NCI-H187 (cell line): ENCODE measurements at places on chromosomes 4 and X.

GRCh38 chr4:143346206-143346605, 9.5 kb downstream of the GAB1 start:
- no peak for DNase-seq

DNA sequence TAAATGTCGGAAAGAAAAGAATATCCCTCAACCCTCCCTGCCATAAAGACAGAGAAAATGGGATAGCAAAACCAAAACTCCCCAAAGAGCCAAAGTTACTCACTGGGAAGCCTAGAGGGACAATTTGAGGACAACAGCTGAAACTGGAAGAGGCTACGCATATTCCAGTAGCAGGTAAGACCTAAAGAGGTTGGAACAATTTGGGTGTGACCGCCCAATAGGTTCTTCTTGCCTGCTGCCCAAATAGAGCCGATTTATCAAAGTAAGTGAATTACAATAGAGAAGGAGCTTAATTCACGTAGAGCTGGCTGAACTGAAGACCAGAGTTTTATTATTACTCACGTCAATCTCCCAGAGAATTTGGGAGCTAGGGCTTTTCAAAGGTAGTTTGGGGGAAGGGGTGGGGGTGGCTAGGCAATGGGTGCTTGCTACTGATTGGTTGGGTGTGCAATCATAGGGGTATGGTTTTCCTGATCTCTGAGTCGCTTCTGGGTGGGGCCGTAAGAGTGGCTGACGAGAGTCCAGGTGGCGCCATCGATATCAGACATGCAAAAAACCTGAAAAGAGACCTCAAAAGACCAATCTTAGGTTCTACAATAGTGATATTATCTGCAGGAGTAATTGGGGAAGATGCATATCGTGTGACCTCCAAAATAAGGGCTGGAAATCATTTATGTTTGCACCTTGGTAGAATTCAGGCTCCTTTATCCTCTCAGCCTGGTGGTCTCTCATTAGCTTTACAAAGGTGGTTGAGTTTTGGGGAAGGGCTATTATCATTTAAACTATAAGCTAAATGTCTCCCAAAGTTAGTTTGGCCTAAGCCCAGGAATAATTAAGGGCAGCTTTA, 39.0 kb upstream of the SLC7A3 start:
- no peak for DNase-seq

DNA sequence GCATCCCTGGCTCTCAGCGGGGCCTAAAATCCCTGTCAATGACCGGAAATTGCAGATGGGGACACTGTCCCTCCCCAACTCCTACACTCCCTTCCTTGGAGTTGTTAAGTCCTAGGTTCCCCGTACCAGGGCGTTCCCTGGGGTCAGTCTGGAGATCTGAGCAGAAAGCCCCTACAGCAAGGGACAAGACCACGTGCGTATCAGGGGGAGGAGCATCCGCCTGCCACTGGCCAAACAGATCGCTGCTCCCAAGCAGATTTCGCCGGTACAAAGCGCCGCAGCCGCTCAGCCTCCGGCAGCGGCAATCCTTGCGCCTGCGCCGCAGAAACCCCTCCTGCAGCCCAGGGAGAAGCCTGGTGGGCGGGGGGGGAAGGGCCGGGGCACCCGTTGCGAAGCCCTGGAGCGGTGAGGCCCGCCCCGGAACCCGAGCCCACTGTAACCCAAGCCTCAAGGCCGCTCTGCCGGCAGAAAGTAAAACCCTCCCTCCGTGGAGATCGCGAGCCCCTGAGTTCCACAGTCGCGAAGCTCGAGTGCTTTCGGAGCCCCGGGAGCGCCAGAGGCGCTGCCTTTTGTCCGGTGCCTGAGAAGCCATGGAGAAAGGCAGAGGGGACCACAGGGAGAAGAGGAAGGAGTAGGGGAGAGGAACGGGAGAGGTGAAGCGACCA, 2.7 kb downstream of the CRMP1 start:
- DNase-seq: peak; percentile 76

DNA sequence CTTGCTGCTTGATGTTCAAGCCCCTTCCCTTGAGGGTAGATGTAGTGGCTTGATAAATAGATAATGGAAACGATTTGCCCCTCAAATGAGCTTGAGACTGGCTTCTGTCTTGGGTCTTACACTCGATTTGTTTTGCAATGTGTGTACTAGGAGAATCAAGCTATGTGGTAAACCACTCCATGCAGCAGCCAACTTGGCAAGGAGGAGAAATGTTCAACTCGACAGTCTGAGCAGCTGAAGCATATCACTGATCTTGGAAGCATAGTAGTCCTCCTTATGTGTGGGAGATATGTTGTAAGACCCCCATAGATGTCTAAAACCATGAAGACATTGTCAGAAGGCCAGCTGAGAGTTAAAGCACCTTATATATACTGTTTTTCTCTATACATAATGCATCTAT, 125.3 kb downstream of the CCNG2 start:
- no peak for DNase-seq

DNA sequence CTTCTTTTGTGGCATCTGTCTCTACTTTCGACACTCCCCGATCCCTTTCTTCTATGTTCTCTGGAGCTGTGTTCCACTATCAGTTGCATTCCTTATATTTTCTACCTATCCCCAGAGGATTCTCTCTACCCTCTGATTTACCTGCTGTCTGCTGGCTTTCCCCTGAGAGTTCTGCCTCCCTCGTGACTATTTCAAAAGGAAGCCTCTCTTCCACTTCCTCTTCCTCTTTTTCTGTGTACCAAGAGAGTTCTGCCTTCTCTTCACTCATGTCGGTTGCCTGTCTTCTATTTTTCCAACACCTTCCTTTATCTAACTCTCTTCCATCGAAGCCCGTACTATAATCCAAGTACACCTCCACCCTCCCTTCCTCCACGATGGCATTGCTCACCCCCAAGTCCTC, 631.7 kb downstream of the SMARCA1 start:
- DNase-seq: no peak

DNA sequence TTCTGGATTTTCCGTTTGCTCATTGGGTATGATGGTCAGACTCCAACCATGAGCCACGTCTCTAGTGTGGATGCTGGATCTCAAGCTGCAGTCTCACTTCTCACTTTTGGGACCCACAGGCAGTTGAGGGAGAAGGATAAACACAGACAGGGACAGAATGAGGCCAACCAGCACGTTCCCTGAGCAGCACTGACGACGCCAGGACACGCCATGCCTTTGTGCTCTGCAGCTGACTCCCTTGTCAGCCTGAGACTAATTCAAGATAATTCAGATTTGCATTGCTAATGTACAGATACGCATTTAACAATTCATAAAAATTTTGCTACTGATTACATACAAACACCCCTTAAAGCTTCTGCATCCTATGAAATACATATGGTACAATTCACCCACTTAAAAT, 106.5 kb downstream of the FAM193A start:
- no peak for DNase-seq

DNA sequence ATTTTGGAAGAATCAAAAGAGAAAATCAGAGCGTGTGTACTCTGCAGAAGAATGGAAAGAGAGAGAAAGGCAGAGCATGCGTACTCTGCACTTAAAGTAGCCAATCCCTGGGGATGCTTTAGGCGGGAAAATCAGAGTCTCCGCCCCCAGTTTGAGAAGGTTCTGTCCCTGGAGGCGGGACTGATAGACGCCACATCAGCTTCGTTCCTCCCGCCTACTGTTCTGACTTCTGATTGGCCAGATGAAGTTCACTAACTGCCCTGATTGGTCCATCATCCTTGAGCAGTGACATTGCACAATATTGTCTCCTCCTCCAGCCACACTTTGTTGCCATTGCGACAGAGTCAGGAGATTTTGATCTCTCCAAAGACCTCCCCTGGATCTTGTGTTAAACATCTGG, 23.8 kb downstream of the SSX1 start:
- no peak for DNase-seq

DNA sequence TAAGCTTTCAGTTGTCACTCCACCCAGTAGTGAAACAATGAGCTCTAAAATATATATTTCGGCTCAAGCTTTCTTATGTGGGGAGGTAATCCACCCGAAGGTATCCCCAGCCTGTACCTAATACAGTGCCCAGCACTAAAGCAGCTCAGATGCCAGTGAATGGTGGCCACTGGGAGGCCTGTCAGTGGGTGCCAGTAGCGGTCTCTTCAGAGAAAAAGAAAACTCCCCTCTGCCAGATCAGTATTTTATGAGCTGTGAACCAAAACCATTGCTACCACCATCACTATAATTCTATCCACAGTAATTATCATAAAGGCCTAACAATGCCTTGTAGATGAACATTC, 835 bp upstream of the NFKB1 start:
- DNase-seq: no peak

- DNase-seq: no peak
These were observed 23.3 kb upstream of the GPR50 start for GRCh38 chrX:151153086-151153485.

DNA sequence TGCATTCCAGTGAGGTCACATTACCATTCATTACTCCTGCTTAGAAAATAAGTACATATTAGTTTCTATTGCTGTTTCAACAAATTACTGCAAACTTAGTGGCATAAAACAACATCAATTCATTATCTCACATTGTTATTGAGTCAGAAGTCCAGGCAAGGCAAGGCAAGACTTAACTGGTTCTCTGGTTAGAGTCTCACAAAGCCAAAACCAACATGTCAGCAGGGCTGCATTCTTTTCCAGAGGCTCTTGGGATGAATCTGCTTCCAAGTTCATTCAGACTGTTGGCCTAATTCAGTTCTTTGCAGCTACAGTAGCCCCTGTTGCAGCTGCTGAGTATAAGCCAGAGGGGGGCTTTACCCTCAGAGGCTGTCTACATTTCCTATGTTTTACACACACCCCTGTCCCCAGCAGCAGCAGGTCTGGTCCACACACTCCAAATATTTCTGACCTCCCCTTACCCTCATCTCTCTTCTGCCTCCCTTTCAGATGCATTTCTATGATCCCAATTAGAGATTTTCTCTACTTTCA, 892.1 kb upstream of the EPHA5 start:
- DNase-seq: no peak

DNA sequence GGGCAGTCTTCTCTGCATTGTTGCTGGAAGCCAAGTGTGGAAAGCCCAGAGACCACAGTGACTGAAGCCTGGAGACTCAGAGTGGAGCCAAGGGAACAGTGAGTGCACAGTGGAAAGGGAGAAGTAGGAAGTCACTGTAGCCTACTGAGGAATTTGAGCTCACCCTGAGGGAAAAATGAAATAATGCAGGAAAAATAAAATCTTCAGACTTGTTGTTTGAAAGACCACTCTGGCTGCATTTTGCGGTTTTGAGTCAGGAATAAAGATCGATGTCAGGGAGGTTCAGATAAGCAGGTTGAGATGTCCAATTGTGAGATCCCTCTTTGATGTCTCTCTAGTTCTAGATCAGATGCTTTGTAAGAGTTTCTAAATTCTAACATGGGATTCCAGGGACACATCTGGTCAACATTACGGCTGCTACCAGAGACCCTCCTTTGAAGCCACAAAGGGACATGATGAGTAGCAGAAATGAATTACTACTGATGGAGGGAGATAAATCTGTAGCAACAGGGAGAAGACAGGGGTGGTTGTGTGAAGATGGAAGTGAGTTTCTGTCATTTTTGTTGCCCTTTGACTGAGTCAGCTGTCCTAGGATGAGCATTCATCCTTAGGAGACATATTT, 8.4 kb downstream of the ADH4 start:
- no peak for DNase-seq

DNA sequence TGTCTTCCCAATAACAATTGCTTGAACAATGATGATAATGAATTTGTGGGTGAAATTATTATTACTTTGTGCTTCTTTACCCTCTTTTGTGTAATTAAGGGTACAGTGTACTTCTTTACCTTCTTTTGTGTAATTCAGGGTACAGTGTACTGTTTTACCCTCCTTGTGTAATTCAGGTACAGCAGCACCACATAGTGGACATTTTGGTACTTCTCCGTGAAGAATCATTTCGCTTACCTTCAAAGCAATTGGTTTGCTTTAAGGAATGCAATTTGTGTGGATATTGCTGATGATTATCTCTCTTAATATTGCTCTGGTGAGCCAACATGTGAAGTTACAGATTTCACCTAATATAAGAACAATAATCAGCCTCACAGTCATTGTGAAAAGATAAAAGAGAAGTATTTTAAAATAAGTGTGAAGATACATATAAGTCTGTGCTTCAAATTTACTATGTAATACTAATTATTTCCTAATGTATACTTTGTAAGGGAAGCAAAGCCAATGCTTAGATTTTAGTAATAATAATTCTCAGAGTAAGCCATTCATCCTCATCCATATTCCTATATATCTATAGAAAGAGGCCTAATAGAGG, 27.2 kb upstream of the SEC24B start:
- no peak for DNase-seq

GRCh38 chr4:138616775-138617174, 374.6 kb upstream of the SLC7A11 start:
- no peak for DNase-seq

DNA sequence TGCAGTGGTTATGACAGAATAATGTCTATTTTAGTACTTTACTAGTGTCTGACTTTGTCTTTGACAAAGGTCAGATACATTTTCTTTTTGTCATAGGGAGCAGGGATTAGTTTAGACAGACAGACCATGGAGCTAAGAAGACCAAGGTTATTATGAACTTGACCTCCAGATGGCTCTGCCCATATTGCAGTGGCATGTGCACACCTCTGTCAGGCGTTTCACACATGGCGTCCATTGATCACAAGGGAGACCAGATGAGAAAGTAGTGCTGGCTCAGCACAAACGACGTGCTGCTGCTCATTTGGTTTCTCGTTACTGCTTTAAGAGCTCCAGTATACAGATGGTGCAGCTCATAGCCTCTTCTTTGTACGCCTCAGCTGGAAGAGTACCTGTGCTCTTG, 56.3 kb upstream of the HPSE start:
- DNase-seq: no peak

GRCh38 chr4:141807103-141807891, 170.9 kb downstream of the IL15 start:
- DNase-seq: no peak

- no peak for DNase-seq
These were observed 33.4 kb downstream of the ANXA3 start for GRCh38 chr4:78584863-78585547.

DNA sequence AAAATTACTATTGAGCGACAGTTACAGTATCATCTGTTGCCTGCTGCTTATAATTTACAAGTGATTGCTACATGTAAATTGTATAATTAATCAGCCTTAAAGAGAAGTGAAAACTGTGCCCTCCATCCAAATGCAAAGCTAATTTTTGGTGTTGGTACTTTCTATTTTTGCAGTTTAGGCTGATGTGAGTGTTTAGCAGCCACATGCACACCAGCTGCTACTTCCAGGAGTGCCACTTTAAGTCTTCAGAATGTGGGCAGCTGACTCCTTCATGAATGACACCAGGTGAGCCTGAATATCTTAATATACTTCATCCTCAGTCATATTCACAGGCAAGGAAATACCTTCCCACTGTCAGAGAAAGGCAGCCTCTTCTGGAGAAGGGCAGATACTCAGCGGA, 149.8 kb upstream of the RASGEF1B start:
- no peak for DNase-seq
